NCI-H187 (cell line): ENCODE measurements at places on chromosomes 2 and 18.

- DNase-seq: no peak
These were observed 16.9 kb downstream of the INPP4A start for GRCh38 chr2:98461498-98462049.

DNA sequence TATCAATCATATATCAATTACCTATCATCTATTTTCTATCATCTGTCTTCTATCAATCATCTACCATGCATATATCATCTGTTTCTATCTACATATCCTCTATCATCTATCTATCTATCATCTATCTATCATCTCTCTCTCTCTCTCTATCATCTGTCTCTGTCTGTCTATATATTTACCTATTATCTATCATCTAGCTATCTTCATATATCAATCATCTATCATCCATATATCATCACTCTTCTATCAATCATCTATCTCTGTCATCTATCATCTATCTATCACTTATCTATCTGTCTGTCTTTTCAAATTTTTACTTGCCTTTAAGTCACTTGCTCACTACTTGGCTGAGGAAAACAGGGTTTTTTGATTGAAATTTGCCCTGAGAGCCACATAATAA, 592.3 kb downstream of the DCDC2C start:
- no peak for DNase-seq

- DNase-seq: no peak
These were observed 27.9 kb downstream of the IL37 start for GRCh38 chr2:112938904-112939303.

DNA sequence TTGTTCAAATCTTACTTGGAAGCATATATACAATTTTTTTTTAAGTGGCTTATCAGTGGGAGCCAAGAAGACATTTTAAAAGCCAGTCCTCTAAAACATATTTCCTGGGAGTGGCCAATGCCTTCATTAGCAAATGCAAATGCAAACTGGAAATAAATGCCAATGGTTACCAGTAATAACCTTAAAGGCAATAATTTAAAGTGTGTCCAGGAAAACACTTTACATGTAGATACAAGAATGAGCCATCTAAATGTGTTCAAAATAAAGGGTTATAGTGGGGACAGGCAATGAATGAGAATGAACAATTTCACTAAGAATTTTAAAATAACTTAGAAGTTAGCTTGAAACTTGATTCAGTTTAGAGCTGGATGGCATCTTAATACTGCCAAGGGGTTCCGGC, 64.2 kb downstream of the FARSB start:
- DNase-seq: no peak

DNA sequence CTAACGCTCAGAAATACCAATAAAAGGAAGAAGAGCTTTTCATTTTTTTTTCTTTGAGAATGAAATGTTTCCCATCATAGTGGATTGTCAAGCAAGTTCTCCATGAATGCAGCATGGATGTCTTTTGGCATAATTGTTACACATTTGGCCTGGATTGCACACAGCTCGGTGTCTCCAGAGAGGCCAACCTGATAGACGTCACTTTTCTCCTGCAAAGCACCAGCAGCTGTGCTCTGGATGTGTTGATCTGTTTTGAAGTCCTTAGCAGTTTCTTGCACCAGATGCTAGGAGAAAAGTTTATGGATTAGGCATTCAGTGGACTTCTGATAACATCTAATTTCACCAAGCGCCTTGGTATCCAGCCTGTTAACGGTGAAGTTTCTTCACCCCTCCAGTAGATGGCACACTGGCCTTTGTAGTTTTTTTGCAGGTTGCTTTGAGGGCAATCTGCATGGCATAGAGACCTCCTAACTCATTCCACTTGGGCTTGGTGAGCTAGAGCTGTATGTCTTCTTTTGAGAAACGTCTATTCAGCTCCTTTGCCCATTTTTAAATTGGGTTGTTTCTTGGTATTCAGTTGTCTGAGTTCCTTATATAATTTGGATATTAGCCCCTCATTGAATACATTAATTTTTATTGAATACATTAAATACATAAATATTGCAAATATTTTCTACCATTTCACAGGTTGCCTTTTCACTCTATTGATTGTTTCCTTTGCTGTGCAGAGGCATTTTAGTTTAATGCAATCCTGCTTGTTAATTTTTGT, 59.7 kb downstream of the PTH2R start:
- no peak for DNase-seq

DNA sequence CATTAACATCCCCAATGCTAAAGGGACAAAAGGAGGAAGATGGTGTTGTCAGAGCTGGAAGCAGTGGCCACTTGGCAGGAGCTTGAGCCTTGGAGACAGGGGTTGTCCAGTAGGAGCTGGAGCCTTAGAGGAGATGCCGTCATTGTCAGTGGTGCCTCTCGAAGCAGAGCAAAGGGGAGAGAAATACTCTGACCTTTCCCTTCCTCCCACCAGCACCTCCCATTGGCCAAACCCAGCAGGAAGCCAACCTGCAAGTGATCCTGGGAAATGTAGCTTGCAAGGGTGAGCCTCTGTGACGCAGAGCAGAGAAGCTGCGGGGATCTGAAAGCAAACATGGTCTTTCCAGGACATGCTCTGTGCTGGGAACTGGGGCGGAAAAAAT, 33.7 kb upstream of the MRPL19 start:
- DNase-seq: no peak

DNA sequence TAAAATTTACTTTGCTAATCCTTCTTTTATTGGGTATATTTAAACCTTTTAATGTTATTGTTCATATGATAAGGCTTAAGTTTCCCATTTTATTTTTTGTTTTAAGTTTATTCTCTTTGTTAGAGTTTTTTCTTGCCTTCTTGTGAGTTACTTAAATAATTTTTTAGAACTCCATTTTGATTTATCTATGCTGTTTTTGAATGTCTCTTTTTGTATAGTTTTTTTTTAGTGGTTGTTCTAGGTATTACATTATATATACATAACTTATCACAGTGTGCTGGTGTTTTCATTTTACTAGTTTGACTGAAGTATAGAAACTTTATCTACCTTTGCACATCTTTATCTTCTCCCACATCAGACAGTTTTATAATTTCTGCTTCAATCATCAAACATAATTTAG, 49.4 kb upstream of the TGFA start:
- no peak for DNase-seq

GRCh38 chr2:96869822-96870625, at the start of gene SEMA4C:
TSS of gene SEMA4C (minus strand) at chr2:96870080. CDS start at chr2:96867886, 2,194 bp downstream.
- no peak for DNase-seq

DNA sequence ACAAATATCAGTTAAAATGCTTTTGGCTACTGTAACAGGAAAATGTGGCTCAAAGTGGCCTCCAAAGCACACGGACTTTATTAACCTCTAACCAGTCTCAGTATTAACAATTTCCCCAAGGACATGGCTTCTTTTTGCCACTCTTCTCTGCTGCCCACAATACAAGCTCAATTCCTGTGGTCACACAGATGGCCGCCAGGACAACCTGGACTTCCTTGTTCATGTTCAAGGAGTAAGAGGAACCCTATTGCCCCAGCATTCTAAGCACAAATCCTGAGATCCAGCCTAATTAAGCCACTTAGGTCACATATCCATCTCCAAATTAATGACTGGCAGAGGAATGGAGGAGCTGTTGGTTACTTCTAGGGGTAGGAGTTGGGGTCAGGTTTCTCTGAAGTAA, 38.2 kb downstream of the AOX1 start:
- DNase-seq: no peak

GRCh38 chr2:113158884-113159553, 14.8 kb upstream of the PSD4 start:
- no peak for DNase-seq

DNA sequence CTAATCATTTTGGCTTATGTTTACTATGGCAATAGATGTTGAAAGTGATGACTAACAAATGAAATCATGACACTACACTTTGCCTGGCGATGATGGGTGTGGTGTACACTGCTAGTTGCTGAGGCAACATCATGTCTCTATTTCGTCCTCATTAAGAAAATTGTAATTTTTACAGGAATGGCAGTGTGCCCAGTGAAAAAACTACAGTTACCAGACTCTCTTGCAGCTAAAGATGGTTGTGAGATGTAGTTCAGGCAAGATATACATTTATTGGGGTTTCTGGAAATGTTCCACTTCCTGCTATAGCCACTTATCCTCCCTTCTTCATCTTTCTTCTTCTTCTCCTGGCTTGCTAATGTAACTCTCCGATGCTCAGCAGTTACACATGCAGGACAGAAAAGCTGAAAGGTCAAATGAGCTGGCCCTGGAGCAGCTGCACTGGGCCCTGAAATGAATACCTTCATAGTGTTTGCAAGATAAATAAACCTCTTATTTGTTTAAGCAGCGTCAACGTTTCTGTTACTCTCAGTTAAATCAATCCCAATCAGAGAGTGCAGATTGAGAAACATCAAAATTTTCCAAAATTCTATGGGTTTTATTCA, 46.0 kb downstream of the SOCS6 start:
- DNase-seq: no peak

- no peak for DNase-seq
These were observed 4.2 kb downstream of the SERPINB7 start for GRCh38 chr18:63779386-63779785.

- DNase-seq: no peak
These were observed 60.9 kb downstream of the C18orf63 start for GRCh38 chr18:74376523-74376922.

DNA sequence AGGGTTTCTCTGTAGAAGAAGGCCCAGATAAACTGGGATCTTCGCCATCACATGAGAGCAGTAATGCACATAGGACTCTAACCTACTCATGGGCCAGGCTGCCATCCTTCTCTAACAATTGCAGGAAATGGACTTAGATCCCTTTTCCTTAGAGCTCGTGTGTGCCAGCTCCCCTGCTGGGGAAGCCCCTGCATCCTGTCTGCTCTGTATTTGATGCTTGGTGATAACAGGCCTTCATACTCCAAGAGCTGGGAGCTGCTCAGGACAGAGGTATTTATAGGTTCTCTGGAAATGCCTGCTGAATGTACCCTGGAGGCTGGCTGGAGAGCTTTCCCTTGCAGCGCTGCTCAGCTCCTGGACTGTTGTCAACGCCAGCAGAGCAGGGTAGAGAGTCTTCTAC, 249.6 kb downstream of the MTX2 start:
- no peak for DNase-seq

DNA sequence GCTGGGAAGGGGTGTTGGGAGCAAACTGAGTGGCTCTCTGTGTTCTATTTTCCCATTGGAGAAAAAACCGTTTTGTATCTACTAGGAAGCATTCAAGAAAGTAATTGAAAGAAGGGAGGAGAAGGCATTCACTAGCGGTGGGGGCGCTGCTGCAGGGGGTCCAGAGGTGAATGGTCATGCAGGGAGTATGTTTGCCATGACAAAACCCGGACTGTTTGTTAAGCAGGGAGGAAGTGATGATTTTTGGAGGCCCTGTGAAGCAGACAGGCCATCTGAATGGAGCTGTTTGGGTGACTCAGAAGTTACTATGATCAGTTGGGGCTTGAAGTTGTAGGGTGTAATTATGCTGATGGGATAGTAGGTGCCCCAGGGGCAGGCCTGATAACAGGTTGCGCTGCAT, 7.0 kb downstream of the TAF4B start:
- DNase-seq: no peak

GRCh38 chr18:78242254-78242643, 737.4 kb upstream of the SALL3 start:
- DNase-seq: no peak

DNA sequence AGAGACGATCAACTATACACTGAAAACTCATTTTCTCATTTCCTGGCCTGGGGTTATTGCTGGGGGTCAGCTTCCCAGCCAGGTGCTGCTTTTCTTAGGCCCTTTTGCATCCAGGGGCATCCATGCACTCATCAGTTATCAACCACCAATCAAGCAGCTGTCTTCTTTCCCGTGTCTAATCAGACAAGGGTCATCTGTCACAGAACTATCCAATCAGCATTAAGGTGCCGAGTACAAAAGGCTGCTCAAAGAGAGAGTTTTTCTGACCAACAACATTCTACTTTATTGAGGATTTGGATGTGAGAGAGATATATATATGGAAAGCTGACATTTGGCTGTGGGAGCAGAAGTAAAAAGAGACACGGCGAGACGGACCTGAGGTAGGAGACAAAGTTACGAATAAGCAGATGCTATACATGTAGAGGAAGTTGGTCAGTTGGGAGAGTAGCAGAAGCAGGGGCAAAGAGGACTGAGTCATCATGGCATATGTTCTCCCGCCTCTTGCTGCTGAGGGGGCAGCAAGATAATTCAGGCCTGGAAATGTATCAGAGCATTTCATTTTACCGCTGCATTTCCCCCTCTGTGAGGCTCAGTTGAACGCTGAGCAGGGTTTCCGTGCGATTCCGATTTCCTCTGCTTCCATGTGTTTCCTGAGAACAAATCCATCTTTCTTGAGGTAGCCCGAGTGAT, 129.3 kb downstream of the NUP35 start:
- no peak for DNase-seq

DNA sequence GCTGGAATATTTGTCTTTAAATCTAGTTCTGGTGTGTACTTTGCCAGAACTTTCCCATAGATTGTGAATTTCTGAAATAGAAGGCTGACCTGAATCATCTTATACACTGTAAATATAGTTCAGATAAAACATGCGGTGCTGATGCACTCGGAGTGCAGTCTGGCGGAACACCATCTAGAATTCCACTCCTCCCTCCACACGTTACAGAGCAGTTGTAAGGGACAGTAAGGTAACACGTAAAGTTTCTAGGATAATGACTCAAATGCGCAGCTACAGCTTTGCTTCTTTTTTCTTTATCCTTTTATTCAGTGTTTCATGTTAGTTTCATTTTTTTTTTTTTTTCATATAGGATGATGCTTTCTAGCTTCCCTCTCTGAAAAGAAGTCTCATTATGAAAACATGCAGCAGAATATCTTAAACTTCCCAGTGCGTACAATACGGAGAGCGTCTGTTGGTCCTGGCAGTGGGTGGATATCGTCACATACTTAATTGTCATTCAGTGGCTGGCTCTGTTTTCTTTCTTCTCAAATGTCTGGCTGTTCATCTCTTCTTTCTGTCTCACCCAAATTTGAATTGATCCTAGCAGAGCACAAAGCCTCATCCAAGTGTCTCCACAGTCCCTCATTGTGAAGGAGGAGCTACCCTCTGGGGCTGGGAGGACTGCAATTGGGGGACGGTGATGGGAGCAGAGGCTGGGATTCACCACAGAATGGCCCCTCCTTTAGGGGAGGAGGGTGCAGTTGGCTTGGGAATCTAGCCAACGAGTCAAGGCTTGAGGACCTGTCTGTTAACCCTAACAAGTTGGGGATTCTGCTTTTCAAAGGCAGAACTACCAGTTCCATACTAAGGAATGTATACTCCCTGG, 138.8 kb downstream of the MYT1L start:
- DNase-seq: no peak

DNA sequence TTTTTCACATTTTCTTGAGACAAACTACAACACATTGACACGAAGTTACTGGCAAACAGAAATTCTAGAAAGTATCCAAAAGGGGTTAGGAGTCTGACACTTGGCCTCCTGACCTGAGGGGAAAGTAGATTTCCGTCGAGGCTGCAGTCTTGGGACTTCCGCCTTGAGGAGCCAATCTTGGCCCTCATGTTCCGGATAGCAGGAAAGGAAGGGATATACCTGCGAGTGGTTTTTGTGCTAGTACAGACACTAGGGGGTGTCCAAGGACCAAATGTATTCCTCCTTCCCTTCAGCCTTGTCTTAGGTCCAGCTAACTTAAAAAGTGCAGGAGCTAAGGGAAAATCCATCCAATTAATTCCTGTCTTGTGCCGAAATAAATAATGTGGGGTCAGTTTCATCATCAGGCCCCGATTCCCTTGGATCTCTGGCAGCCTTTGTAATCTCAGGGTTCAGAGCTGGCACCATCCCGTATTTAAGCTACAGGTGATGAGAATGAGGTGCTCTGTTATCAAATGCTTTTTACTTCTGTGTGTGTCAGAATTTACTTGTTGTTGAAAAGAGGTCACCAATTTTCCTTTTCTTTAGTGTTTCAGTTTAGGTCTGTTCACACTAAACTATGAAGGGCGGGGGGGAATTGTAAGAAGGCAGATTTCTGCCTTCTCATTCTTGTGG, 330.2 kb upstream of the FANCL start:
- peak; percentile 34 for DNase-seq

GRCh38 chr2:182891611-182892010, 25.2 kb upstream of the FRZB start:
- DNase-seq: no peak
